ENCODE measurements at places on chromosomes 12 and 14. TPM values are rescaled to one million over a fixed set of nuclear protein-coding genes. Genes with fewer than 3 reads are reported as not detected.

DNA sequence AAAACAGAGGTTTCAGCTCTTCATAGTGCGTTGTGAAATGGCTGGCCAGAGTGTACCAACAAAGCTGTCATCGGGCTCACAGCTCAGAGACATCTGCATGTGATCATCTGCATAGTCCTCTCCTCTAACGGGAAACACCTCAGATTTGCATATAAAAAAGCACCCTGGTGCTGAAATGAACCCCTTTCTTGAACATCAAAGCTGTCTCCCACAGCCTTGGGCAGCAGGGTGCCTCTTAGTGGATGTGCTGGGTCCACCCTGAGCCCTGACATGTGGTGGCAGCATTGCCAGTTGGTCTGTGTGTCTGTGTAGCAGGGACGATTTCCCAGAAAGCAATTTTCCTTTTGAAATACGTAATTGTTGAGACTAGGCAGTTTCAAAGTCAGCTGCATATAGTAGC, 14.3 kb upstream of the PAPLN start:
- no peak for DNase-seq

GRCh38 chr12:116495260-116495659, 63.9 kb upstream of the MAP1LC3B2 start:
- no peak for DNase-seq

DNA sequence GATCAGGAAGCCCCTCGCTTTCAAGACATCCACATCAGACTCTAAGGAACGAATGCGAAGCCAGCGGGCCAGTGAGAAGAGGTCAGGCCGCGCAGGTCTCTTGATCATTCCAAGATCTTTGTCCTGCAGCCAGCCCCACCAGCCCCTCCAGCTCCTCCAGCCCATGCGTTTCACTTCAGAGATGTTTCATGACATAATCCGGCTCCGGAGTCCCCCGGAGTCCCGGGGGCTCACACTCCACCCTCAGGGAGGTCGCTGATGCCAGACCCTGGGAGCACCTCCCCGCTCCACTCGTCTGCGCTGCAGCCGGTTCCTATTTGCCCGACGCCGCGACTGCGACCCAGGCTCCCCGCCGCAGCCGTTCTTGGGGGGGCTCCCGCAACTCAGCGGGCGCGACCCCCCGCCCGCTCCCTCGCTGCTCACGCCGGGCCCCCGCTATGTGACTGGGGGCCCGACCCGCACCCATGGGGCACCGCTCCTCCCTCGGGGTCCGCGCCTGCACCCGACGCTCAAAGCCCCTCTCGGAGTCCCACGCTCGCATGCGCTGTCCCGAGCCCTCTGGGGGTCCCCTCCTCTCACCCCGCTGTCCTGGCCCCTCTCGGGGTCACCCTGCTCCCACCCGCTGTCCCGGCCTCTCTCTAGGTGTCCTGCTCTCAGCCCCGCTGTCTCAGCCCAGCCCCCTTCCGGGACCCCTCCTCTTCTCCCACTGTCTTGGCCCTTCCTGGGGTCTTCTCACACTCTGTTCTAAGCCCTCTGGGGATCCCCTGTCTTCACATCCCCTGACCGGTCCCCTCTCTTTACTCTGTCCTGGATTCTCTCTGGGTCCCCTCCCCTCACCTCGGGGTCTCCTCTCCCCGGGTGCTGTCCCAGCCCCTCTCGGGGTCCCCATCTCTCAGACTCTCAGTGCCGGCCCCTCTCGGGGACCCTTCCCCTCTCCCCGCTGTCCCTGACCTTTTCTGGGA, 1.1 kb downstream of the TAOK3 start:
- peak; percentile 17 for DNase-seq

GRCh38 chr14:29282169-29282568, 515.6 kb downstream of the FOXG1 start:
- DNase-seq = no peak

- DNase-seq = no peak
These were observed 26.6 kb upstream of the APPL2 start for GRCh38 chr12:105262461-105263184.

DNA sequence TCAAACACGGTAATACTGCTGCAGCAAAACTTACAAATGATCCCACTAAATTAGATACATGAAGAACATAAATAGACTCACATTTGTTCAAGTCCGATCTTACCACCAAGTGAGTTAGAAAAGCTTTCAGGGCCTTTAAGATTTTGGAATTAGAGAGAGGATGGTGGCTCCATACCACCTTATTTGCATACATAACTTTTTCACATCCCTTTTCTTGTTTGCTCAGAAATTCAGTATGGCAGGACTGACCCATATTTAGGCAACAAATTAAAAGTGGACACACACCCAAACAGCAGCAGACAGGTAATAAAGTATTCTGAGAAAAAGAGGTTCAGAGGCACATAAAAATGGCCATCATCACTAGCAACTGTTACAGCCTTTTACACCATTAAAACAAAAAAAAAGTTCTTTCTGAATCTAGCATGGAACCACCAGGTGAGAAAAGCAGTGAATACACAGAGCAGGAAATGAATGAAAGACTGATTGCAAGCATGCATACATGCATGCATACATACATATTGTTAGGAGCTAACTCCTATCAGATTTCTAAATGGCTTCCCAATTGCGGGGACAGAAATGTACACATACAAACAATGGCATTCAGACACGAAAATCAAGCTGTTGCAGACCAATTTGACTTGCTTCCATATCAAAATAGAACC, 23.3 kb downstream of the STXBP6 start:
- DNase-seq = no peak

DNA sequence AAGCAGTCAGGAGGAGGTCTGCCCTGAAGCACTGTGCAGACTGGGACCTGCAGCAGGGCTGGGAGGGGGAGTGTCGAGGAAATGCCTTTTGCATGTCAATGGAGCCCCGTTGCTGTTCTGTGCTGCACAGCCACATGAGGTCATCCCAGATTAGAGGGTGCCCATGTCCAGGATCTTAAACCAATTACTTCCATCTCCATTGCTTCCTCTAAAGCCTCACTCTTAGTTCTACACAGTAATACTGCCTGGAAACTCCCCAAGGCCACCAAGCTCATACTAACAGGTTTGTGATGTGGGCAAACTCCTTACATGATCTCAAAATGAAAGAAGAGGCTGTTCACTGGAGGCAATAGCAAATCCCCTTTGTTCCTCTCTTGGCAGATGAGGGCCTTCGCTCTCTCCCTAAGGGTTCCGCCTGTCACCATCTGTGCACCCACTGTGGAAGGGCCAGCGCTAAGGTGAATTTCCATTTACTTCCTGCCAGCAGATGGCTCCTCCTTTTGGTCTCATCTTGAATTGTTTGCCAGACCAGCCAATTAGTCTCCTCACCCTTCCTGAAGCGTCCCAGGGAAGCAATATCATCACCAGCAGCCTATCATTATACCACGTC, 35.4 kb upstream of the LTA4H start:
- no peak for DNase-seq

GRCh38 chr14:28361486-28361885, 405.1 kb upstream of the FOXG1 start:
- no peak for DNase-seq

DNA sequence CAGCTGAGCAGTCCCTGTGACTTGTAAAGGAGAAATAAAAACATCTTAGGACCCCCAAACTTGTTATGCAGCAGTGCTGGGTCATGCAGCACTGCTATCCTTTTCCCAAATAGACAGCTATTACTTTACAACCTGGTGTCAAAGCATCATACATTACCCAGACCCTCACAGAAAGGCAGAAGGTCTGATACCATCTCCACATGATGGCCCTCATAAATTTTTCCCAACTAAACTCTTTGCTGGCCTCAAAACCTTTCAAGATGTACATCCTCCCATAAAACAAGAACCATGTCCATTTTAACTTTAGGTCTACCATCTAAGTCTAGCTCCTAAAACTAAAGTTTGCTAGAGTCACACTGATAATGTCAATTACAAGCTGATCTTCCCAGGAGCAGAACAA, 8.7 kb upstream of the RESF1 start:
- no peak for DNase-seq

DNA sequence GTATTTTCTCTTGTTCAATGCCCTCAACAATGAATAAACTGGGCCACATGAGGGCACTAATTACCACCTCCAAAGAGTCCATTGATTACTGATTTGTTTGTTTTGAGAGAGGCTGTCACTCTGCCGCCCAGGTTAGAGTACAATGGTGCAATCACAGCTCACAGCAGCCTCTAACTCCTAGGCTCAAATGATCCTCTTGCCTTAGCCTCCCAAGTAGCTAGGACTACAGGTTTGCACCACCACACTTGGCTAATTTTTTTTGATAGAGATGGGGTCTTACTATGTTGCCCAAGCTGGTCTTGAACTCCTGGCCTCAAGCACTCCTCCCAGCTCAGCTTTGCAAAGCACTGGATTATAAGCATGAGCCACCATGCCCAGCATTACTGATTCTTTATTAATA, 28.3 kb upstream of the SYCP3 start:
- DNase-seq = no peak

DNA sequence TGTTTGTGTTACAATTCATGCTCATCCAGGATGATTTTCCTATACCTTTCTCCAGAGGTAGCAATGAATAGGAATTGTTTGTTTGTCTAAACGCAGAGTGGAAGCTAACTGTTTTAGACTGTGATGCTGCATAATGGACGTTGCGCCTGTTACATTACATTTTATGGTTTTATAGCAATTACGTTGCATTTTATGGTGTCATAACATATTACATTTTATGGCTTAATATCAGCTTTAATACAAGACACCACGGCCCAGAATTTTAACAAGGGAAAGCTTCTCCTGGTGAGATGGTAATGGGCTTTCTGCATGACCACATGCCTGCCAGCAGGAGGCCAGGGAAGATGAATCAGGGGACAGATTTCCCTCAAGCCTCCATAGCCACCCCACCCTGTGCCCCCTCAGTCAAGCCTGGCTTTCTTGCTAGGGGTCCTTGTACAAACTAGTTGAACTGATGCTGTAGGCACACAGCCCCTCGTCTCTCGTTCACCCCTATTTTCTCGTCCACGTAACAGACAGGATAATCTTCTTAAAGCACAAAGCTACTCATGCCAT, 56.5 kb downstream of the HSPB8 start:
- DNase-seq = no peak

DNA sequence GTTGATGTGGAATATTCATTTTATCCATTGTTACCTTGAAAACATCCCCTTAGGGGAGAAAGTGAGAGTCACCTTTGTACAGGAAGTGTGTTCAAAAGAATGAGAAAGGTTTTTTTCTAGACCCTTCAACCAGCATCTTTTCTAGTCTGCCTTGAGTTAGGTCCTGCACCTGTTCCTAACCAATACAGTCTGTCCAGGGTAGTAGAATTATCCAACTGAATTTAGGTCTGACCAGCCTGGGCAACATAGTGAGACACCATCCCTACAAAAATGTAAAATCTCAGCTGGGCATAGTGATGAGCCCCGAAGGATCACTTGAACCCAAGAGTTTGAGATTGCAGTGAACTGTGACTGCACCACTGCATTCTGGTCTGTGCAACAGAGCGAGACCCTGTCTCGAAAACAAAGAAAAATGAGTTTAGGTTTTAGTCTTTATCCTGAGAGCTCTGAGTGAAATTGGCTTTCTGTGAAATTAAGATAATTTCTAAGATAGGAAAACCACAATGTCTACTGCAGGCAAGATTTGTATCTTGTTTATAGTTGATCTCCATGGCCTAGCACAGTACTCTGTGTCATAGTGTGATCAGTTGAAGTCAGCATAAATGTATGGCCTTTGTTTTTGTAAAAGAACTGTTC, 25.2 kb downstream of the ARHGAP5 start:
- DNase-seq = no peak

- no peak for DNase-seq
These were observed 1014.1 kb downstream of the TMTC2 start for GRCh38 chr12:83700838-83701237.

DNA sequence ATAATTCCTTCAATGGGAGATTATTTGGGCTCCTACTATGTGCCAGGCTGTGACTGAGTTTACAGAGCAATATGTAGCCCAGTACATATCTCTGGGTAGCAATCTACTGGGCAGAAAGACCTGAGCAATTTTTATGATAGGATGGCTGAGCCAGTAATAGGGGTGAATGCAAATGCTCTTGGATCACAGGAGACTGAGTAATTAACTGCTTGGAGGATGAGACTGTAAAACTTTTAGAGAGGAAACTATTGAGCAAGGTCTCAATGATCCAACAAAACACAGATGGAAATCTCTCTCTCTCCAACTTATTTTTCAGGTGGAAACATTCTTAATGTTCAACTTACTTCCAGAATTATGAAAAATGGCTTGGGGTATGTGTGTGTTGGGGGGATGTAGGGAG, 402.2 kb downstream of the AEBP2 start:
- no peak for DNase-seq

- DNase-seq = no peak
These were observed 393.6 kb downstream of the DPF3 start for GRCh38 chr14:72500234-72500838.

GRCh38 chr12:57175428-57176138, 28.2 kb upstream of the LRP1-AS start:
- peak; percentile 32 for DNase-seq

- DNase-seq = no peak
These were observed 21.7 kb downstream of the CBX5 start for GRCh38 chr12:54258201-54258681.

DNA sequence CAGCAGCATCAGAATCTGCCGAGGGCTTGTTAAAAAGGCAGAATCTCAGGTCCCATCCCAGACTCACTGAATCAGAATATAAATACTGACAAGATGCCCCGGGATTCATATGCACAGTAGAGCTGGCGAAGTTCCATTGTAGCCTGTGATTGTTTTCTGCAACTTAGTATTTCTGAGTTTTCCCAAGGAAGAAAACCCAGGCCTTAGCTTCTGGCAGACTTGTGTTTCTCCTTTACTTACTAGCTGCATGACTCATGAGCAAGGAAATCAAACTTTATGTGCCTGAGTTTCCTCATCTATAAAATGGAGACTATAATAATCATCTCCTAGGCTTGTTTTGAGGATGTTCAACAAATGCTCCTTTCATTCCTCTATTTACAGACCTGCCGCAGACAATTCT, 278.5 kb upstream of the PLEKHG7 start:
- DNase-seq = no peak

DNA sequence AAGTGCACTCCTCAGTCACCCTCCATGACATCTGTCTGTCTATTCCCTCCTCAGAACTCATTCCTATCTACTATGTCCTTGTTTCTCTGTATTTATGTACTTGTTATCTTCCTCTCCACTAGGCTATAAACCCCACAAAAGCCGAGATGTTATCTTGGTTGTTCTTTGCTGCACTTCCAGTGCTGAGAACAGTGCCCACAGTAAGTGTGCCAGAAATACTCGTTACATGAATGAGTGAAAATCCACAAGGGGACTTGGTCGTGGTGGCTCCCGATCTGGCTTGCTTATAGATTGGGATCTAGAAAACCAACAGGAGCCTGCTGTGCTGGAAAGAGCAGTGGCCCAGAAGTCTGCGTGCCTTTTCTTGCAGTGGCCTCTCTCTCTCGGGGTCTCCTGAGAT, 111.9 kb upstream of the PRMT8 start:
- no peak for DNase-seq

GRCh38 chr14:74508292-74508731, 14.7 kb downstream of the ISCA2 start:
- peak; percentile 19 for DNase-seq

- DNase-seq = peak; percentile 38
These were observed 80.5 kb downstream of the TMEM260 start for GRCh38 chr14:56659964-56660551.

The EPYC gene
- not detected for total RNA-seq

The PPP1R1A gene
- not detected for total RNA-seq

The TMEM63C gene
- 0.77 TPM for total RNA-seq

The COX8C gene
- not detected for total RNA-seq

The SDSL gene
- 3.3 TPM for total RNA-seq

The GOLT1B gene
- 18.2 TPM for total RNA-seq

The AICDA gene
- not detected for total RNA-seq

The SLC25A21 gene
- 0.38 TPM for total RNA-seq

The MDGA2 gene
- not detected for total RNA-seq

The KITLG gene
- total RNA-seq = 3.2 TPM

The CCDC60 gene
- not detected for total RNA-seq

The ASCL1 gene
- total RNA-seq = not detected

The SERPINA12 gene
- not detected for total RNA-seq

Data from dermis microvascular lymphatic vessel endothelial cell (primary cell).